ENCODE measurements at places on chromosomes 13 and 19.

DNA sequence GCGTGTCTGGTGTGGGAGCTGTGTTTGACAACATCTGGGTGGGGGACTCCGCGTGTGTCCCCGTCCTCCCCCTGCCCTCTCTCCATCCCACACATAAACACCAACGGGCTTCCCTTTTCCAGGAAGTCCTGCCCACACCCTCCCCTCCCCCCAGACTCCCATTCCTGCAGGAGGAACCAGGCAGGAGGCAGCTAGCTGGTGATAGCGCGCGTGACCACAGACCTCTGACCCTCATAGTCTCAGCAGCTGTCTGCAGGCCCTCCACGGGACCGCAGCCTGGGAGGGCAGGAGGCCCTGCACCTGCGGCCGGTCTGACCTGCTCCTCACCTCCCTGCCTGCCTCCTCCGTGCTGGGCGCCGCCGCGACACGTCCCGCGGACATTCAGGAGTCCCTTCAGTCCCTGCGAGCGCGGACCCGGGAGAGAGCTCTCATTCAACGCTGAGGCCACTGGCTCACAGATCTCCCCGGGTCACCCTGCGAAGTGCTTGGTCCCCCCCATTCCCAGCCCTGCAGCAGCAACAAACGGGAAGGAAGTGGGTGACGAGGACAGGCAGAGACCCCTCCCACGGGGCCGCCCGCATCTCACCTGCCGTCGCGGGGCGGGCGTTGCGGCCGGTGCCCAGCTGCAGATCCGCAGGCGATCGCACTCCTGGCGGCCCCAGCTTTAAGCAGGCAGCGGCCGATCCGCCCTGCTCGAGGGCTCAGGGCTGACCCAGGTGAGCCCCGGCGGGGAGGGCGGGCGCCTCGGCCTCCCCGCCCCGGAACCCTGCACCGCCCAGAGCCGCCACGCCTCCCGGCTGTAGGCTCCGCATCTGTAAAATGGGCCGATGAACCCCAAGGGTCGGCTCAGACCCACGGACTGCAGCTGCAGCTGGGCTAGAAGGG, 1.1 kb upstream of the ACP5 start:
- no peak for DNase-seq

DNA sequence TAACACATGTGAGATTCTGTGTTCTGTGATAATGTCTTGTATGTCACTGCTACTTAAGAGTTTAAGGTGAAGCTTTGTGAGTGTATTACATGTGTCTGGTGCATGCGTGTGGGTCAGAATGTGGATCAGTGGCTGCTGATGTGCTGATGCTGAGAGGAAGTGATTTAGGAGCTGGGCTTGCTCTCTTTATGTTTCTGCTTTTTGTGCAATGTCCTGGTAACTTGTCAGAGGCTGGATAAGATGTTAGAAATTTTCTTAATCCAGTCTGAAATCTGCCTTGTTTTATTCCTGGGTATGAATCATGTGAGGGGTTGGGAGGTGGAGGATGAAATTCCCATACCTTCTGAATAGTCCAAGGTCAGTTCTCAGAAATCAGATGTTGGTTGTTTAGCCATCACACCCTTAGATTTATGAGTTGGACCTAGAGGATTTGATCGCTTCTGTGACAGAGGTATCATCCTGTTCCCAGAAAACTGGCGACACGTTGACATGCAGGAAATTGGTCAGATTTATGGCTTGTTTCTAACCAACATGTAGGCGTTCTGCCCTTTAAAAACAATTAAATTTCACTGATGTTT, 24.5 kb upstream of the CXCL17 start:
- DNase-seq: no peak

- peak; percentile 80 for DNase-seq
Observed at GRCh38 chr19:12913011-12913561, 6.0 kb downstream of the SYCE2 start.

DNA sequence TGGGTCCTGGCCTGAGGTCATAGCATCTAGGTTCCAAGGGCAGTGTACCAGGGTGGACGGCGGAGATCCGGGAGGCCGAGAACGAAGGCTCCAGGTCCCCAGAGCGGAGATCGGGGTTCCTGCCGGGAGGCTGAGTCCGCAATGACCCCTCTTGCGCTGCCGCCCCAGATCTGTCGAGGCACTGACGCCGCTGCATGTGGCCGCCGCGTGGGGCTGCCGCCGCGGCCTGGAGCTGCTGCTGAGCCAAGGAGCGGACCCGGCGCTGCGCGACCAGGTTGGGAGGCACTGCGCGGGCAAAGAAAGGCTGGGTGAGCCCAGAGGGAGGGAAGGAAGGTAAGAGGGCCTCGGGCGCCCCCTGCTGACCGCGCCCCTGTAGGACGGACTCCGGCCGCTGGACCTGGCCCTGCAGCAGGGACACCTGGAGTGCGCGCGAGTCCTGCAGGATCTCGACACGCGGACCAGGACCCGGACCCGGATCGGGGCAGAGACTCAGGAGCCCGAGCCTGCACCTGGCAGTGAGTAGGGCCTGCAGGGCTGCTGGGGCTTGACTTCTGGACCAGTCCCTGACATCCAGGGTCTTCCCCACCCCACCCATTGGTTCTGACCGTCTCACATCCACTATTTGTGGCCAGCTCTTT, 906 bp downstream of the ANKLE1 start:
- peak; percentile 61 for DNase-seq

- DNase-seq: no peak
Observed at GRCh38 chr19:17331045-17331558, 3.6 kb downstream of the ANO8 start.

DNA sequence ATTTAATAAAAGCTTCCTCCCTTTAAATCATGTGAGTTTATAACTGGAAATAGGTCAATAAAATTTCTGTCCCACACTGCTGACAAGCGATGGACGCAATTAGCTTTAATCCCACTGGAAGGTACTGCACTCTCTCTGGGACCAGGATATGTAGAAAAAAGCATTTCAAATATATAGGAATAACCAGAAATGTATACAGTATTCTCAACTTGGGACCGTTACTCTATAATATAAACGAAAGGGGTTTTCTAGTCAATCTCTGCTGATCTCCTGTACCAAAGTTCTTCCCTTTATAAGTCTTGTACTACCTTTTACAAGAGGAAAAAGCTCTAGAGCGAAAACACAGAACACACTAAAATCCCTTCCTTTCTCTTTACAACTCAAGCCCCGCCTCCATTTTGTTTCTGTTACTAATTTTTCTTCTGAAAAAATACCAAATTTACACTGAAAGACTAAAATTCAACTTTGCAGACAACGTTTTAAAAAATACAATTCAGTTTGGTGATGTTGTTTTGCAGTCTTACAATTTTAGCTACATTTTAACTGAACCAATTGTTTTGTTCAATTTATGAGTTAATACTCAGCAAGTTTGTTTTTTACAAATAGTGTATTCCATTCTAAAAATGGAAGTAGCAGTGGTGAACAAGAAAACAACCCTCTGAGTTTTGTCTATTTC, 1.7 kb upstream of the USPL1 start:
- no peak for DNase-seq

DNA sequence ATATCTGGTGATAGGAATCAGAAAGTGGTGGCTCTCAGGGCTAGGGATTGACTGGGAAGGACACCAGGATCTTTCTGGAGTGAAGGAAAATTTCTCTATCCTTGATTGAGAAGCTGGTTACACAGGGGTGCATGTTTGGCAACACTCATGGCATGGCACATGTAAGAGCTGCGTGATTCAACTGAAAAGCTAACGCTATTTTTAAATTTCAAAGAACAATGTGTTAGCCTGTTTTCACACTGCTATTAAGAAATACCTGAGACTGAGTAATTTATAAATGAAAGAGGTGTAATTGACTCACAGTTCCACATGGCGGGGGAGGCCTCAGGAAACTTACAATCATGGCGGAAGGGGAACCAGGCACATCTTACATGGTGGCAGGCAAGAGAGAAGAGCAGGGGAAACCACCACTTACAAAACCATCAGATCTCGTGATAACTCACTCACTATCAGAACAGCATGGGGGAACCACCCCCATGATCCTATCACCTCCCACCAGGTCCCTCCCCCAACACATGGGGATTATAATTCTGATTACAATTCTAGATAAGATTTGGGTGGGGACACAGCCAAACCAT, 7.4 kb downstream of the SIGLEC8 start:
- no peak for DNase-seq

- no peak for DNase-seq
Observed at GRCh38 chr13:112934078-112934477, 34.9 kb upstream of the MCF2L start.

DNA sequence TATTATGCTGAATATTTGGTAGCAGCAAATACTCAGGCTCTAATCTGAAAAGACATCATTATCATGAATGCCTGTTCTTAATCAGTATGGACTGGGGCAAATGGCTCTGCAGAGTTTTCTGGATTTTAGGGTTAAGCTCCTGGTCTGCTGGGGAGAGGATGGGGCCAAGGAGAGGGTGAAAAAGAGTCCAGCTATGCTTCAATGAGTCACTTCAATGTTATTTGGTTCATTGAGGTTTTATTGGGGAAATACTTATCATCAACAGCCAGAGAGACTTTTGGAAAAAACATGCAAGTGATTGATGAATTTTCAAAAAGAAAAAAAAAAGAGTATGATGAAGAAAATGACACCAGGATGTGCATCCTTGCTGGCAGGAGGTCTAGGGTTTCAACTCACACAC, 278.3 kb downstream of the UQCRFS1 start:
- no peak for DNase-seq

DNA sequence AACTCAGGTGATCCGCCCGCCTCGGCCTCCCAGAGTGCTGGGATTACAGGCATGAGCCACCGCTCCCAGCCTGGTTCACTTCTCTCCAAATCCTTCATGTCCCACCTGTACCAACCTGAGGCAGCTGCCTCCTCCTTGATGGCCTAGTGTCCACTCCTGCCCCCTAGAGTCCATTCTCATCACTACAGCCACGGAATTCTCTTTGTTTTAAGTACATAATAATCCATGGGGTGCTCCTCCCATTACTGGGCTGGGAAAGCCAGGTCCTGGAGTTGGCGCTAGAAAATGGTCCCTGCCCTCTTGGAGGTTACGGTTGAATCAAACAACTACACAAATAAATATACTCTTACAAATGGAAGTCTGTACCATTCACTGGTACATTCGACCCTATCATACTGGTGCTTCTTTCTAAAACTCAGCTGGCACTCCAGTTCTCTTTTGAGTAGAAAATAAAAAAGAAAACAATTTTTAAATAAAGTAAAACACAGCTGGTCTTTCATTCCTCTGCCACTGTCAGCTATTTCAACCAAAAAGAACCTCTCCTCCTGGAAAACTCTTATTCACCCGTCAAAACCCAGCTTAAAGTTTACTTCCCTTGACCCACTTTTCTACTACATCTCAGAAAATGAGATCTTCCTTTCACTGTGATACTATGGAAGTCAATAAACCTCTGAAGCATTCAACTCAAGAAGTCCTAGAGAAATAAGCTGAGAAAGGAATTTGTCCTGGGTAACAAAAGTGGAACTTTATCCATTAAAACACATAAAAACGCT, 22.4 kb upstream of the ARHGEF18 start:
- no peak for DNase-seq

- no peak for DNase-seq
Observed at GRCh38 chr13:35127466-35127865, 185.4 kb downstream of the NBEA start.

DNA sequence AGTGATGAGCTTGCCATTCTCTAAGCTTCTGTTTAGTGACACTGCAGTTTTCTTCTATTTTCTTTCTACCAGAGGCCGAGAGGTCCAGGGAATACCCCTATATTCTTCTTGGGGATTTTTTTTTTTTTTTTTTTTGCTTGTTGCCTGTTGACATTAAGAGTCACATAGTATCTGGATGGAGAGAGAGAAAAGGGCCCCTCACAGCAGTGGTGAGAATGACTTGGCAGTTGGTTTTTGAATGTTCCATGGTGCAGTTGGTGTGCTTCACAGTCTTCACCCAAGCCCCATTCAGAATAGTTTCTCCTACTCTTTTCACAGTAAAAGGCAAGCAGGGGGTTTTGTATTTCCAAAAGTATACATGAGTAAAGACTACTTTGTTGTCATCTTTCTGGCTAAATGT, 577.9 kb downstream of the LMO7 start:
- DNase-seq: no peak

DNA sequence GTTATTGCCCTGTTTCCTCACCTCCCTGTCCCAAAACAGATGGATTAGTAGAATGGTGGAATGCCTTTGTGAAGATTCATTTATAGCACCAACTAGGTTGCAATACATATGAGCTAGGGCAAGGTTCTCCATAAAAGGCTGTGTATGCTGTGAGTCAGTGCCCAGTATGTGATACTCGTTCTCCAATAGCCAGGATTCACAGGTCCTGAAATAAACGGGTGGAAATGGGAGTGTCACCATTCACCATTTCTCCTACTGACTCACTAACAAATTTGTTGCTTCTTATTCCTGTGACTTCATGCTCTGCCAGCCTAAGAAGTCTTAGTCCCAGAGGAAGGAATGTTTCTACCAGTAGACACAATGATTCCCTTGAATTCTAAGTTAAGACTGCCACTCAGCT, 1745.4 kb downstream of the SLITRK1 start:
- DNase-seq: no peak

DNA sequence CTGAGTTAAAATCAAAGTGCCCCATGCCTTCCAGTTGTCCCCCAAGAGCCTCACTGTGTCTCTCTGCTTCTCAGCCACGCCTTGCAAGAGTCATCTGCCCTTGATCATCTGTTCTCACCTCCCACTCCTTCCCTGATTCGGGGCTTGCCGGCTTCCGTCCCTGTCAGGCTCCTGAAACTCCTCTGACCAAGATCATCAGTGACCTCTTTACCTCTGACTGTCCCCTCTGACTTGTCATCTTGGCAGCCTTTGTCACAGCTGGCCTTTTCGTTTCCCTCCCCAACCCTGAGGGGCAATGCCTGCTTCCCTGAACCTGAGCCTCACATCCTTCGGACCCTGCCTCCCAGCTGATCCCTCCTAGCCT, 66.3 kb downstream of the MAP4K1 start:
- DNase-seq: no peak

- no peak for DNase-seq
Observed at GRCh38 chr19:8664671-8665057, 33.9 kb downstream of the ACTL9 start.

GRCh38 chr13:20446405-20446804, 79.3 kb downstream of the CRYL1 start:
- DNase-seq: no peak

DNA sequence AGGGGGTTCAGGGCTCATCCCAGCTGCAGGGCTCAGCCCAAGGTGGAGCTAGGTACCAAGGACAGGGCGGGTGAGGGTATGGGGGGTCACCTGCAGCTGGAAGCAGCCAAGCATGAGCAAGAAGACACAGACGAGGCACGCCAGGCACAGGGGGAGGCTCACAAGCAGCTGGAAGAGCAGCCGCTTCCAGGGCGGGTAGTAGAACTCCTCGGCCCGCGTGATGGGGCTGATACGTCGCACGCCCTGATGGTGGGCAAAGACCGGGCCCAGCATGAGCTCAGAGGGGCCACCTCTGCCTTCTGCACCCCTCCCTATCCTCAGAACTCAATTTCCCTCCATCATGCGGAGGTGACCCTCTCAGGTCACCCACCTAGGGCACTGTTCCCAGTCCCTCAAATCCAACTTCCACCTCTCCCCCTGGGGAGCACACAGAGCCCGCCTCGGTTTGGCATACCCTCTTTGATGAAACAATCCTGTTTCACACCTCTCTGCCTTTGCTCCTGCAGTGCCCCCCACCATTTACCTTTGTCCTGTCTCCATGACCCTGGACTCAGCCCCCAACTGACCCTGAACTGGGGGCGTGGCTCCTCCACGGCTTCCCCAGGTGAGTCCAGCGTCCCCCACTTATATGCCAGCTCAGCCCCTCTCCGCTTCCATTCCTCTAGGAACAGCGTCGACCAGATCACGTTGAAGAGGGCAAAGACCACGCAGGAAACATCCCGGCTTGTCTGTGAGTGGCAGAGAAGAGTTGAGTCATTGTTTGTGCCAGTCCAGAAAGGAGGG, 4.2 kb downstream of the ANO8 start:
- no peak for DNase-seq

GRCh38 chr13:33543089-33543459, 257.5 kb upstream of the STARD13 start:
- DNase-seq: no peak
